ENCODE measurements at places on chromosomes 2 and 18.

- peak; percentile 18 for DNase-seq
These were observed 43.8 kb downstream of the SH2D6 start for GRCh38 chr2:85462322-85462721.

GRCh38 chr2:158004126-158004764 lies 97.4 kb upstream of the UPP2 start:
- DNase-seq: no peak

GRCh38 chr2:43541165-43541564 lies 54.7 kb downstream of the THADA start:
- DNase-seq: no peak

- DNase-seq: no peak
These were observed 14.4 kb downstream of the MTERF4 start for GRCh38 chr2:241087420-241088268.

GRCh38 chr2:170265321-170265720 lies 87.4 kb downstream of the MYO3B start:
- no peak for DNase-seq

DNA sequence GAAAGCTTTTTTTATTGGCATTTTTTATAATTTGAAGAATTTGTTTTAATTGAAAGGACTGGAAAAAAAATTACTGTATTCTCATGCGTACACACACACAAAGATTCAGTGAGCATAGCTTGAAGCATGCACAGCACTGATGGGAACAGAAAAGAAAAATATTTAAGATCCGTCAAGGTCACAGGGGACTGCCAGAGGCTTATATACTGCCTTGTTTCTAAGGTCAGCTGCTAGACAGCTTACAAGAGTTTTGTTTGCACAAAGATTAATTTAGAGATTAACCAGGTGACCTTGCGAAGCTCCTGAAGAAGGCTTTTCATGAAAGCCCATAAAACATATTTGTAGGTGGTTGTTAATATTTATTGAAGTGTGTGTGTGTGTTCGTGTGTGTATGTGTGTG lies 396.3 kb downstream of the TRIB2 start:
- DNase-seq: no peak

GRCh38 chr18:52334307-52334706 lies 5.7 kb upstream of the DCC start:
- no peak for DNase-seq

DNA sequence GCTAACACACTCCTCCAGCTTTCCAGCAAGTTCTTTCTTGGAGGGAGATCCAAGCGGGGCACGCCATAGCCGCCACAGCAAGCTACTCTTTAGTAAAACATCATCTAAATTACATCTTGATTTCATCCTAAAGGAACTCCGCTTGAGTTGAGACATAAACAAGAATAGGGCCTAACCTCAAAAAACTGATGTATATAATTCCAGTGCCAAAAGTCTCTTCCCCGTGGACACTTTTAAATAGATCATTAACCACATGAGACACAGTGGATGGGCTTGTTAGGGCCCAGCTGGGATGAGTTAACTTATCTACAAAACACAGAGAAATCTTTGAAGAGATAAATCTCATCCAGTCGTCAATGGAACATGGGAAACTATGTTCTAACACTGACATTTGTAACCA lies 20.8 kb upstream of the MLPH start:
- DNase-seq: no peak

DNA sequence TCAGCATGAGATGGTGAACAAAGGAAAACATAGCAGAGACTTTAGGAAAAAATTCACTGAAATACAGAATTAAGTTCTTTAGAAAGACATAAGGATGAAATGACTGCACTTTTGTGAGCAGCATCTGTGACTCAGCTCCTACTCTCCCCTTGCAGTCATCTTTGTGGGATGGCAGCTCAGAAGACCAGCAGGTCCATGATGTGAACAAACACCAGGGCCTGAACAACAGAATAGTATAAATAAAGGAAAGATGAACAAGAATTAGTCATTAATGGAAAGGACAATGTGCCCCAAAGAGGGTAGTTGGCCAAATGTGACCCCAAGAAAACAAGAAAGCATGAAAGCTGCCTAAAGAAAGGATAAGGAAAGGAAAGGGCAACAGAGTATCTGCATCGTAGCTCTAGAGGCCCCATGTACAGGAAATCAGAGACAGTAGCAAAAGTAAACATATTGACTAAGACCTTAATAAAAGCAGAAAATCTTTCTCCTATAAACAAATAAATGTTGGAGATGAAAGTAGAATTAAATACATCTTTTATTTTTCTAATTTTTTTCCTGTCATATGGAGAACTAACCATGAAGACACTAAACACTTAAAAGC lies 318.0 kb downstream of the ZEB2 start:
- DNase-seq: no peak

- no peak for DNase-seq
These were observed 9.2 kb downstream of the UXS1 start for GRCh38 chr2:106184857-106185256.

DNA sequence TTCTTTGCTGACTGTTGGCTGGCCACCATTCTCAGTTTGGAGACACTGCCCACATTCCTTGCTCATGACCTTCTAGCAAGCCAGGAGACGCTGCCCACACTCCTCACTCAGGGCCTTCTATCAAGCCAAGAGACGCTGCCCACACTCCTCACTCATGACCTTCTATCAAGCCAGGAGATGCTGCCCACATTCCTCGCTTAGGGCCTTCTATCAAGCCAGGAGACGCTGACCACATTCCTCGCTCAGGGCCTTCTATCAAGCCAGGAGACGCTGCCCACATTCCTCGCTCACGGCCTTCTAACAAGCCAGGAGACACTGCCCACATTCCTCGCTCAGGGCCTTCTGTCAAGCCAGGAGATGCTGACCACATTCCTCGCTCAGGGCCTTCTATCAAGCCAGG lies 131.3 kb upstream of the CBLN2 start:
- DNase-seq: no peak

DNA sequence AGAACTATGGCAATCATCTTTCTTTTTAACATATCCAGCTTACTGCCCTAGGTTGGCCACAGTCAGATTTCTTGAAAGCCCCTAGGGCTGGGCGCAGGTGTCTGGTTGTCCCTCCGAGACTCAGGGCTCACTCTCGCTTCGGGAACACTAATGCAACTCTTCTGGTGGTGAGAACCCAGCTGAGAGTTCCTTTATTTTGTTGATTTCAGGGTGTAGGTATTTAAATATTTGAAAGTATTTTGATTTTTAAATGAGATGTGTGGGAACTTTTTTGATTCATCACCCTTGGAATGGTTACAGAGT lies 40.7 kb downstream of the INPP4A start:
- peak; percentile 27 for DNase-seq

GRCh38 chr2:110167326-110168000 lies 37.4 kb downstream of the NPHP1 start:
- DNase-seq: no peak

DNA sequence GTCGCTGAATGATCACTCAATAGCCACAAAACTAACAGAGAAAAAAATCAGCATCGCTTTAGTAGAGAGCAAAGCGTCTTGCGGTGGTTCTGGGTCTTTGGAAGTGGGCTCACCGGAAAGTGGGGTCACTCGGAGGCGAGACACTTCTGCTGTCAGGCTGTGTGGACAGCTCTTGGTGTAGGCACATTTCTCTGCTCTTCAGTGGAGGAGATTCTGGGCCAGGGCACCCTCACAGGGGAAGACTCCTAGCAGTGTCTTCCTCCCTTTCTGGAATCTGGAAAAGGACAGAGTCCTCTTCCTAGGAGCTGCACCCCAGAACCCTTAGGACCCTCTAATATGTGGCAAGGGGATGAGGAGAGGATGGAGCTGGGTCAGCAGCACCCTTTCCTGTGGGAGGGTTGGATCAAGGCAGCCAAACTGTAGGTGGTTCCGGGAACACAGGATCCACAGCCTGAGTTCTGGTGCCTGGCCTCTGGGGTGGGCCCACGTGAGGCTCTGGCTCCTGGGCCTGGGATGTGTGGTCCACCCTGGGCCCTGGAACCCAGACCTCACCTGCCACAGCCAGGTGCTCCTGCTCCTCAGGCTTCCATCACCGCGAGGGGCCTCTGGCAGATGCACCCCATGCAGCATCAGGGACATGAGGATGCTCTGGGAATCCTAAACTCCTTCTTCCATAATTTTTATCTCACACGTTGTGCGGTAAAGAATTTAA lies 25.1 kb downstream of the GPR35 start:
- DNase-seq: no peak

- DNase-seq: no peak
These were observed 19.9 kb upstream of the SIGLEC15 start for GRCh38 chr18:45805551-45805950.

GRCh38 chr18:75206452-75207309 lies 2.3 kb downstream of the PTGR3 start:
- DNase-seq: no peak

DNA sequence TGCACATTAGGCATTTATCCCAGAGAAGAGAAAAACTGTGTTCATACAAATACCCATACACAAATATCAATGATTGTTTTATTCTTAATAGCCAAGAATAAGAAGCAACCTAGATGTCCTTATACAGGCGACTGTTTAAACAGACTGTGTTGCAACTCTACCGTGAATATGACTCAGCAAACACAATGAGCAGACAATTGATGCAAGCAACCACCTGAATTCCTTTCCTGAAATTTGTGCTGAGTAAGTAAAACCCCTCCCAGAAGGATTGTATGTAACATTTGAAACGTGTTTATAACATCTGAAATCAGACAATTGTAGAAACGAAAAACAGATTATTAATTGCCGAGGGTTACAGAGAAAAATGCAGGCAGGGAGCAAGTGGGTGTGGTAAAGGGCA lies 621.9 kb upstream of the SOX11 start:
- no peak for DNase-seq

GRCh38 chr2:206271065-206271464 lies 3.4 kb upstream of the ZDBF2 start:
- DNase-seq: no peak

DNA sequence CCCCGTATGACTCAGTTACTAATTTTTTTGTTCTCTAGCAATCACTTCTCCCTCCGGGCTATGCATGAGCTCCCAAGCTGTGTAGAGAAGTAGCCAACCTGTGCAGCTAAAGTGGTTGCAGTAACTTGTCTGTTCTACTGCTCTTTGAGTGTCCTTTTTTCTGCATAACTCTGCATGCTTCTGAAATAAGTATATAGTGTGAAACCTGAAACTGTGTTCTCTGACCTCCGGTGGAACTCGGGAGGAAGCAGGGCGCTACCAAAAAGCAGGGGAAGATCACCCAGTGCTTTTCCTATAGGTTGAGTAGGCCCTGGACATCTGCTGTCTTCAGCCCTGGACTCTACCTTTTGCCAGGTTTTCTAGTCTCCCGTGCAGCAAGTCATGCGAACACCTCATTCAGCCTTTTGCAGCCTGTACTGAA lies 47.8 kb downstream of the PHLPP1 start:
- no peak for DNase-seq

DNA sequence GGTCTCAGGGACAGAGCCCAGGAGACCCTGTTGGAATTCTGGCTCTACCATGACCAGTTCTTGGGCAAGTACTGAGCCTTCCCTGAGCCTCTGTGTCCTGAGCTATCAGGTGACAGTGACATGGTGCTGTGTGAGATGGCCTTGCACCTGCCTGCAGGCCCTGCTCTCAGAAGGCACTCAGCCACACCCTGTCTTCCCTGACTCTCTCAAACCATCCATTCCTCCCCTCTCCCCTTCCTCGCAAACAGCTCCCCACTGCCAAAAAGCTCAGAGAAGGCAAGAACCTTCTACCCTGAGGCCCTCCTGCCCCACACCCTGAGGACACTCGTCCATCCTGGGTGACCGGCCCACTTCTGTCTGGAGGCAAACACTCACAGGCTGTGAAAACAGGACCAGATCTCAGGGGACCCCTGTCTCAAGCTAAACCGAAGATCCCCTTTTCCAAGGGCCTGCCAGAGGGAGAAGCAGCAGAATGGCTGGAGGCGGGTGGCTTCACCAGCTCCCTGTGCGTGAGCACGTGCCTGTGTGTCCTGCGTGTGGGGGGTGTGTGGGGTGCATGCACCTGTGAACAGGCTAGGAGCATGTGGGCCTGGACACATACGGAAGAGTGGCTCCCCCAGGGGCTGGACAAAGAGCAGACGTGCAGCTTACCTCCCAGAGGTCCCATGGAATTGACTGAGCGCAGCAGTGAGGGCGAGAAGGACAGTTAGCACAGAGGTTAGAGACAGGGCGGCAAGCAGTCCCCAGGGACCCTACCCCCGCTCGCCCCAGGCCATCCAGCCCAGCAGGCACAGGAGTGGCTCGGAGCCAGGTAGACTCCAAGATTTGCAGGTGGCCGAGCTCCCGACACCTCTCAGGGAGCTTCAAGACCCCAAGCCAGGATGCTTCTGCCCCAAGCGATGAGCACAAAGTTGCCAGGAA lies 53.9 kb downstream of the BIN1 start:
- peak; percentile 76 for DNase-seq

DNA sequence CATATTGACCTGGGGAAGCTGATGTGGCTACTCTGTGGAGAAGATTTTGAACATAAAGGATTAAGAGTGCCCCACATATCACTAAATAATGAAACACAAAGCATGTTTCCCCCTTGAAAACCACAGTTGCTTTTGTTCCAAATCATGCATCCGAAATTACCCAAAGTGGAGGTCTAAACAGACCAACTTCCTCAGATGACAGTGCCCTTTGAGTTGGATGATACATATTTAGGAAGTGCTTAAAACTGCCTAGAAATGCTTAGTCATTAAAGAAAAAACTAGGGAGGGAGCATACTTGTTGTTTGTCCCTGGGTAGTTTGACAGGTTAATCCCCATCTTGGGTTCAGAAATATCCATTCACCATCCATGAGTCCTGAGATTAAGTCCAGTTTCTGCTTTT lies 1070.3 kb downstream of the SUCLG1 start:
- no peak for DNase-seq

DNA sequence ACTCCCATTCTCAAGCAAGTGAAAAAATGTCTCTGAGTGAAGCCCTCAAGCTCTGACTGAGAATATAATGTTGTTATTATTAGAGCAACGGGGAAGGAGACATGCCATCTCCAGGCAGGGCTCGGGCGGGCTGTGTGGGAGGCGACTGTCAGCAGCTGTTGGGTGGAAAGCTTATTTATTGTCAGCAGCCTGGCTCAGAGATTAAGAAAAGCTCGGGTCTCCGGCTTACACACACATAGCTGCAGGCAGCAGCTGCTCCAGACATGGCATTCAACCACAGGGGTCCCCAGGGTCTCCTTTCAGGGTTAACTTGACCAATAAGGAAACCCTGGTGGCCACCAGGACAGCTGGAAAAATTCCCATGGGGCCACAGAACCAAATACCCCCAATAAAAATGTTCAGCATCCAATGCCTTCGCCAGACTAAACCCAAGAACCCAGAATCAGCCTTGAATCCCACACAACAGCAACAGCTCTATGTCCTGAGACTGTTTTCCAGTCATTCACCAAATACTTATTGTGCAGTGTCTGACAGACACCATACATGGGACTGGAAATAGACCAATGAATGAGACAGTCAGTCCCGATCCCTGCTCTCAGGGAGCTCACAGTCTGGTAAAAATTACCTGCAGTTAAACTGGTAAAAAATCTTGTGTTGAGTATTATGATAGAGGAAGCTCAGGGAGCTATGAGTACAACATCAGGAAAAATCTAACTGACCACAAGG lies 70.5 kb upstream of the RTN4 start:
- no peak for DNase-seq

DNA sequence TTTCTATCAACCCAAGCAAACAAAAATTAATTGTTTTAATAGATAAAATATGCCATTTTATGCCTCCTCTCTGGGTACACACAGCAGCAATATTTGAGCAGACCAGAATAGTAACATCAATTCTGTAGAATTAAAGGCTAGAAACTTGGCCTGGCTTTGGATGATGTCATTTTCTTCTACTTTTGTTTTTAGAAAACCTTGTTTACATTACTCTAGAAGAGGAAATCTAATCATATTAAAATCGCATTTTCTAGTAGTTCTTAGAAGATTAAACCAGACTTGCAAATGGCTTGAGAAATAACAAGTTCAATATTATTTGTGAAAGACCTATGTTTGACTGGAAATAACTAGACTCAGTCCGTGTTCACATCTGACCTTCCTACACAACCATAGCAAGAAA lies 102.3 kb upstream of the RFX8 start:
- no peak for DNase-seq

Data from spleen (tissue), 13 donors.